Activated T-cell treated with anti-CD3 and anti-CD28 coated beads, Interleukin-2, amount 50 U/mL, for 72 hours (primary cell): ENCODE measurements at places on chromosomes 2 and 18.

GRCh38 chr2:240981280-240981679 is 17.1 kb upstream of the SNED1 start:
- no peak for DNase-seq

GRCh38 chr2:156294945-156295580 is 37.5 kb downstream of the NR4A2 start:
- no peak for DNase-seq

DNA sequence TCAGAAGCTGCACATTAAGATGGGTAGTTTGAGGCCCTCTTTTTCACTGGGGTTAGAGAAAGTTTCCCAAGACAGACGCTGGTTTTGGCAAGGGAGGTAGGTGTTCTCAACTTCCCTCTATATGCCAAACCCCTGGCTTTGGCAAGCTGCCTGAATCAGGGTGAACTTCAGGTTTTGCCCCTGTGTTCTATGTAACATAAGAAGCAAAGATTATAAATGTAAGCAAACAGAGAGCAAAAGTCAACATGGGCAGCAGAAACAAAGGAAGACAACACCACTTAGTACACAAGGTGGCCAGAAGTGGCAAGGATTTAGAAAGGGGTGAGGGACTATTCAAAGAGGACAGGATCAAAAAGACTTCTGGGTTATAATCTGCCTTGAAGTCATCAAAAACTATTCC is 70.5 kb upstream of the TFCP2L1 start:
- DNase-seq, result no peak

- peak; percentile 47 for DNase-seq
Measured at GRCh38 chr18:44679914-44680272, 795 bp upstream of the SETBP1 start.

DNA sequence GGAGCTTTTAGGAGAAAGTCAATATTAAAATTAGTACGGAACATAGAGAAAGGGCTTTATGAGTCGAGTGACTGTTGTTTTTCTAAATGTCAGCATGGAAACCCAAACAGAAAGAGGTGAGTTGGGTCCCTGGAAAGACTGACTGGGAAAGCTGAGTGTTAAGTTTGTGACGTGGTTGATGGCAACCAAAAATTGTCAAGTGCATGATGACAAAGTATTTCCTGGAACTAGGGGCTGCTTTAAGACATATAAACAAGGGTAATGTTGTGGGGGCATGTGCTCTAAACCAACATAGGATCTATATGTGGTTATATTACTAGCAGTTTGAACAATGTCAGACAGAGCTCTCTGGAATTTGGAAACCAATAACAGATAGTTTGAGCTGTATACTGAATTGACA is 50.9 kb upstream of the GPD2 start:
- peak; percentile 22 for DNase-seq

- DNase-seq, result no peak
Measured at GRCh38 chr2:133461484-133461883, 106.8 kb downstream of the NCKAP5 start.

DNA sequence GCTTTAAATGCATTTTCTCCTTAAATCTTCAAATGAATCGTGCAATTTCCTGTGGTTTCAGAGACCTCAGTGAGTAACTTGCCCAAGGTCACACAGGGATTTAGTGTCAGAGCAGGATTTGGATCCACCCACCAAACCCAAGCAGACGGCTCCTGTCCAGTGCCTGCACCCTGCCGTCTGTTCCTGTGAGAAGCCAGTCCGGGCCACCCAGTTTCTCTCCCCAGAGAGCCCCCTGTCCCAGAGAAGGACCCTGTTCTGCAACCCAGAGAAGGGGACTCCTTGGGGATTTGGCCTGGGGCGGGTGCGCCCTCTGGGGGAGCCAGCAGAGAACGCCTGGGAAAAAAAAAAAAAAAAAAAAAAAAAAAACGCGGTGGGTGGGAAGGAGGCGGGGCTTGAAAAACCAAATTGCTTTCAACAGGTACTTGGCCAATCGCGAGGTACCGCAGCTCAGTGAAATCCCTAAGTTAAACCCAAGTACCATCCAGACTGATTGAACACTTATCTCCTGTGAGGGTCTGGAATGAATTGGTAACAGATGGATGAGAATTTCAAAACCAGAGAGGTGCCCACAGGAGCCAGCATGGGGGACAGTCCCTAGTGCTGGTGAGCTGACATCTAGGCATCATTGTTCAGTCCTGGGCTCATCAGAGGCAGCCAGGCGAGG is 30.9 kb upstream of the REEP1 start:
- peak; percentile 55 for DNase-seq

DNA sequence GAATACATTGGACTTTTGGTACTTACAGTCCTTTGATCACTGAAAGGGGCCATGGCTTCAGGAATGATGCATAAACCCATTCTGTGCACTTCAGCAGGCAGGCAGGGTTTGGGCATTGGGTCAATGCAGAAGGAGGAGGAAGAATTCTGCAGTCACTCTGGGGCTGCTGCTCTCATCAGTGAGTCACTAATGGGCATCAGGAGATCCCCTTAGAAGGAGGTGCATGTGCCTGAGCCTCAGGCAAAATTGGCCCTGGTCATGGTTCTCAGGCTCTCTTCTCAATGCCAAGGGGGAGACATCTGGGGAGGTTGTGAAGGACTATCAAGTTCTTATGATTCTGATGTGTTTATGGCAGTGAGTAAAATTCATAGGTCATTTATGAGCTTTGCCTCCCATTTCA is 52.0 kb upstream of the TNP1 start:
- no peak for DNase-seq

- DNase-seq, result no peak
Measured at GRCh38 chr18:55161916-55162315, 202.7 kb upstream of the CCDC68 start.

- no peak for DNase-seq
Measured at GRCh38 chr2:42232024-42232423, 62.9 kb downstream of the EML4 start.

GRCh38 chr2:156999661-157000060 is 257.8 kb upstream of the GALNT5 start:
- DNase-seq, result no peak

DNA sequence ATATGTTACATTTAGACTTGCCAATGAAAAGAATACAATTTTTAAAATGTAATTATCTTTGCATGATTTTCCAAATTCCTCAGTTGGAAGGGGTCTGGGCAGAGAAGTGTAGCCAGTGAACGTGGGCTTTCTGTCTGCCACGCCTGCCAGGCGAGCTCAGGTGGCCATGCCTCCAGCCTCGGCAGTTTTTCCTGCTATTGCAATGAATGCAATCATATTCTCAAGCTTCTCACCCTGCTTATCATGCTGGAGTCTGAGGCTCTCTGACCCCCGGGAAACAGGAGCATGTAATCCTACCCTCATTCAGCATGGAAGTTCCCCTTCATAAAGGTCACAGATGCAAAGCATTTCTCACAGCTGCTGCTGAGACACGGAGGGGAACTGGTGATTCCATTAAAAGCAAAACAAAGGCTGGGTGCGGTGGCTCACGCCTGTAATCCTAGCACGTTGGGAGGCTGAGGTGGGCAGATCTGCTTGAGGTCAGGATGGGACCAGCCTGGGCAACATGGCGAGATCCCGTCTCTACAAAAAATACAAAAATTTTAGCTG is 154.8 kb downstream of the MBP start:
- no peak for DNase-seq

GRCh38 chr18:55641486-55641885 is 53.5 kb upstream of the TCF4 start:
- no peak for DNase-seq

DNA sequence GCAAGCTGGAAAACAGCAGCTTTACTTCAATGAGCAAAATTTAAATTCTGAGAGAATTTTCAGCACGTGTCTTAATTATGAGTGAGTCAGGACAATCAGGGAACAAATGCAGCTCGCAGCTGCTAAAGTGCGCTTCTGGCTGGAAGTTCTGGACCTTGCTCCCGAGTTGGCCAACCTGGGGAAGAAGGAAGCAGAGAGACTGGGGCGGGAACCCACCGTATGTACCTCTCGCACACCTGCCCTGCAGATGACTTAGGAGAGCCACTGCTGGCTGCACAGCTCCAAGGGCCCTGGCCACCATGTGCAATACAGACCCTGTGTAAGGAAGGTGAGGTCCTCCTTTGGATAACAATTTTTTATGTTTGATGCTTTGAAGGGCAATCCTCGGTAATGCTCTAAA is 42.4 kb downstream of the REEP1 start:
- DNase-seq, result no peak

- DNase-seq, result no peak
Measured at GRCh38 chr2:98294711-98295110, 51.5 kb upstream of the CNGA3 start.

DNA sequence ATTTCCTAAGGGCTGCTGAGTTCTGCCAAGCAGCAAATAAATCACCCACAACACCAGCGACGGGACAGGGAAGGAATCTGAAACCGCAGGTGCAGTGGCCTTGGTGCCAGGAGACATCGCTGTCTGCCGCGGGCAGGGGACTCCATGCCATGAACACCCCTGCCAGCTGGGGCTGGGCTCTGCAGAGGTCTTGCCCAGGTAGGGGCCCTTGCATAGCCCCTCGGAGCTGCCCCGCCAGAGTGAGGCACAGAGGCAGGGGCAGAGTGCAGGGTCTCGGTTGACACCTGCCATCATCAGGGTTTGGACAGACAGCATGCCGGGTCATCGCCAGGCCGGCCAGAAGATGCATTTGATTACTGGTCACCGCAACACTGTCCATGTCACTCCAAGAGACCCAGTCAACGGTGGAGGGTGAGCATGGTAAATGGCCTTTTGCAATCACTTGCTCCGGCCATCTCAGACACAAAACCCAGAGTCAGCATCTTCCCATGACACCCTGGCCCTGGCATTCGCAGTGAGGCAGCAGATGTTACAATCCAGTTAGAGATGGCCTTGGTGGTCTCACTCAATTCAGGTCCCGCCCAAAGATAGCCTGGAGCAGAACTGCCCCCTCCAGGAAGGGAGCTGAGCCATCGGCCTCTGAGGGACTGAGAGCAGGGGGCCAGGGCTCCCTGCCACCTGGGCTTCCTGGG is 255.4 kb downstream of the NDUFA10 start:
- no peak for DNase-seq

DNA sequence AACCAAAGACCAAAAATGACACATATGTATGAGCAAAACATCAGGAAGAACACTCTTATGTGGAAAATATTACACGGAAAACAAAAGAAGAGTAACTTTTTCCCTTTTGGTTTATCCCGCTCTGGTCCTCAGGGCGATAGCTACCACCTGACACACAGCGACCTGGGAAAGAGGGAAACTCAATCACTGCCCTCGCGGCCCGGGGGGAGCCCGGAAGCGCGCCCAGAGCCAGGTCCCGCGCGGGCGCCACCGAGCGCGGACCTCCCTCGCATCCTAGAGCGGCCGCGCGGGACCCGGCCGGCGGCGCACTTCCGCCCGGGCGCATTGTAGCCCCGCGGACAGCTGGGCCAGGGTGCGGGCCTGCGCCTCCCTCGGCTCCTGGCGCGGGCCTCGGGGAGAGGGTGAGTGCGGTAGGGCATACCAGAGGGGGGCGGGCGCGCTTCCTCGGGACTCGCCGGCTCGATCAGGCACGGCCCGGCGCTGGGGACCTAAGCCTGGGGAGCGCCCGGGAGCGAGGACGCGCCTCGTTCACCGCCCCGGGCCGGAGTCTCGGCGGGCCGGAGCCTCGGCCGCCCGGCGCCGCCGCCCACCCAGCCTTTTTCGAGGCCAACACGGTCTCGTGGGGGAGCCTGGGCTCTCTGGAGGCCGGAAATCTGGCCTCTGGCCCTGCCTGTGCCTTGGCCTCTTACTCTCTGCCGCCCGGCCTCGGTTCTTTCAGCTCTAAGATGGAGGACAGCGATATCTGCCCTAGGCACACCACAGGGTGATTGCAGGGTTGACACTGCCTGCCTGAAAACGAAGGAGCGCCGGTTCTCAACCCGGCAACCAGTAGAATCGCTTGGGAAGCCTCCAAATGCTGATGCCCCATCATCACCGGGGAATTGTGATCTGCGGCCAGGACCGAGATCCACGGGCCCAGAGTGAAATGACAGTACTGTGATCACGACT is at the start of gene ELAC1:
Gene ELAC1 (plus strand): TSS at position 327 of the 948 bp plus-strand sequence. CDS start 6,365 bp downstream, outside the sequence.
- DNase-seq, result peak; percentile 70

DNA sequence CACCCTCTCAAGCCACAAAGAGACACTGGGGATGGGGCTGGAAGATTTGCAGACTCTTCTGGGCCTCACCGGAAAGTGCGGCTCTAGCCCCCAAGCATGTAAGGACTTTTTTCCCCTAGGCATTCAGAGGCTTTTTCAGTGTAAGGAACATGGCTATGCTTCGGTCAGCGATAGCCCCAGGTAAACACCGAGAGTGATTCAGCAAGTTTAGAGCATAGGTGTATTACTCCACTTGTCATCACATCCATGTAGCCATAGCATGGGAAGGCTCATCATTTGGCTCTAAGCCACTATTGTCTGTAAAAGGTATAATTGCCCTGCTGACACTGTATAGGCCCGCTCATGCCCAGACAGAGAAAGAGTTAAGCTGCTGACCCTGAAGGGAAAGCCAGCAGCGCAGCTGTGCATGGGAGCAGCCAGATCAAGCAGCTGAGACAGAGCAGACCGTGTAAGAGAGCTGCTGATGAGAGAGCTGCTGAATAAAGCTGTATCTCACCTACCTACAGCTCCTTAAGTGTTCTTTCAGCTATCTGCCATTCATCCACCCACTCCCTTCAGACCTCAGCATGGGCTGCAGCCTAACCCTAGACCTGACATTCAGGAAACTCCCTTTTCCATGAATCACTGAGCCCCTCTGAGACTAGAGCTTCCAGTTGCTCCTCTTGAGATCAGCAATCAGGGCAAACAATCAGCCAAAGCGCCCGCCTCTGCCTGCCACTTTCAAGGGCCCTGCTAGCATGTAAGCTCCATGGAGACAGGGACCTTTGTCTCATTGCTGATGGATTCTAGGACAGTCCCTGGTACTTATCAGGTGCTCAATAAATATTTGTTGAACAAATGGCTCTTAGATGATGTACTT is 25.5 kb downstream of the LGALSL start:
- no peak for DNase-seq

DNA sequence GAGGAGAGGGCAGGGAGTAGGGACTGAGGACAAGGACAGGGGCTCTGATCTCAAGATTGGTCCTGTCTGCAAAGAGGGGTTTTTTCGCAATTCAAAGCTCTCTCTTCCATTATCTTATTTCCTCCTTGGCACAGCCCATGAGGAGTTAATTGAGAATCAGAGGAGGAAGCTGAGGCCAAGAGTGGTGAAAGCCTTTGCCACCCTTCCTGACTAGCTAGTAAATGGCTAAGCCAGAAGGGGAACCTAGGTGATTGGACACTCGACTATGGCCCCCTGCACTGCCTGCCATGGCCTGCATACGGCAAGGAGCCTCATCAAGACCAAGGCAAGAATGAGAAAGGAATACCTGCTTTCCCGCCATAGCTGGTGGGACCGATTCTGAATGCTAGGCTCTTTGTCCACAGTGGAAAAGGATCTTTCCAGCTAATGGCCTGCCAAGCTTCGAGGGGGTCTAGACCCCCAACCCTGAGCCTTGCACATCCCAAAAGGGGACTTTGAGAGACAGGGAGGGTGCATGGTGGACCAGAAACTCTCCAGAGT is 237.9 kb downstream of the HAUS1 start:
- no peak for DNase-seq
